Right lobe of liver (tissue), 6 donors: ENCODE measurements at places on chromosomes 3 and 15. TPM values are rescaled to one million over a fixed set of nuclear protein-coding genes. Genes with fewer than 3 reads are reported as not detected.

PP2D1 gene
- not detected for total RNA-seq

CNTN3 gene
- total RNA-seq: 6.0 TPM

LINGO1 gene
- 0.39 TPM for total RNA-seq

CD200 gene
- 0.25 TPM for total RNA-seq

DNA sequence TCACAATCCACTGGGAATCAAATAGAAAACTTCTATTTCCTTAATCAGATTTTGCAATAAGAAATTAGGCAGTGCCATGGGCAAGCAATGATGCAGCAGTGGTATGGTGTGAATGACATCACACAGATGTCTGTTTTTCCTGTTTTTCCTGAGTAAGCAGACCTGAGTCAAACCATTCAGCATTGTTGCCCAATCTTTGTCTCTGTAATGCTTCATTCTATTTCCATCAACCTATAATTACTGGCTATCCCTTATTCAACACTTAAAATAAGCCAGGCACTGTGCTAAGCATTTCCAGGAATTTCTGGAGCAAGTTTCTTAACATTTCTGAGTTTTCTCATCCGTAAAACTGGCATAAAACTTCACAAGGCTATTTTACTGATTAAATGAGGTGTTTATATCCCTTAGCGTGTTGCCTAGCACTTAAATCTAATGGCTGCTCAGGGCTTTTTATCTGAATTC lies 11.3 kb upstream of the OXSR1 start:
- no peak for DNase-seq

DNA sequence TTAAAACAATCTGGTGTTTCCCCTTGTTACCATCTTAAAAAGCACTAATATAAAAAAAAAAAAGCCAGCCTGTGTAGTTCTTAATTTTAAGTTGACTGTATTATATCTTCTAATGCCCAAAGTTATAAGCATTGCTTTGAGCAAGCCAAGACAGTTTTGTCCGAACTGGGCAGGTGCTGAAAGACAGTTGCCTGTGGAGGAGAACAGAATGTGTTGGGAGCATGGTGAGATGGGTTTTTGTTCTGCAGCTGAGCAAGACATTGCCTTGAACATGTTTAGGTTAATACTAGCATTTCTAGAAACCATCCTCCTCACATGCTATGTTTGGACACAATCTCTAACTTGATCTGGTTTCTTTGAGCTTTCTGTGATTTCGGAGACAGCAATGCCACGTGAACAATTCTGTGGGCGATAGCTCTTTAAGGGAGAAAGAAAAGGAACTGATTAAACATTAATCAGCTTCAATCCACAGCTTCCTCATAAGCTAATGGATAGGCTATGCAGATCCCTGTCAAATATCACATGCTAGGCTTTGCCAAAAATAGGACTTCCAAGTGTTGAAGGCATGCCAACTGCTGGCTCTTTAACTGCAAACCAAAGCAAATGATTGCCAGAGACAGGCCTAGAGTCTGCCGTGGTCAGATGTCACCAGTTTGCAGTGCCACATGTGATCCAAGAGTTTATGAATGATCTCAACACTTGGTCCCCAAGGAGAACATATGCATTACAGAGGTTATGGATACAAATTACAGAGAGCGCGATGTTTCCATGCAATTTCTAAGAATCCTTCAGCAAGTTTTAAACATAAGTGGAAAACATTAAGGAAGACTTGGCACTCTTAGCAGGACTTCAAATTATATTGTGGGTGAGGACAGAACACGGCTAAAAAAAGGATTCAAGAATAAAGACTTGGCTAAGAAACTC lies 428.1 kb downstream of the ROBO2 start:
- peak; percentile 85 for DNase-seq

GRCh38 chr3:151638555-151639417 lies 94.9 kb upstream of the AADACL2 start:
- DNase-seq: no peak

GRCh38 chr15:37572401-37572800 lies 362.0 kb upstream of the TMCO5A start:
- no peak for DNase-seq

GRCh38 chr15:36960947-36961227 lies 139.5 kb downstream of the MEIS2 start:
- DNase-seq: no peak

- no peak for DNase-seq
Observed at GRCh38 chr15:87527416-87527815, 729.1 kb downstream of the NTRK3 start.

DNA sequence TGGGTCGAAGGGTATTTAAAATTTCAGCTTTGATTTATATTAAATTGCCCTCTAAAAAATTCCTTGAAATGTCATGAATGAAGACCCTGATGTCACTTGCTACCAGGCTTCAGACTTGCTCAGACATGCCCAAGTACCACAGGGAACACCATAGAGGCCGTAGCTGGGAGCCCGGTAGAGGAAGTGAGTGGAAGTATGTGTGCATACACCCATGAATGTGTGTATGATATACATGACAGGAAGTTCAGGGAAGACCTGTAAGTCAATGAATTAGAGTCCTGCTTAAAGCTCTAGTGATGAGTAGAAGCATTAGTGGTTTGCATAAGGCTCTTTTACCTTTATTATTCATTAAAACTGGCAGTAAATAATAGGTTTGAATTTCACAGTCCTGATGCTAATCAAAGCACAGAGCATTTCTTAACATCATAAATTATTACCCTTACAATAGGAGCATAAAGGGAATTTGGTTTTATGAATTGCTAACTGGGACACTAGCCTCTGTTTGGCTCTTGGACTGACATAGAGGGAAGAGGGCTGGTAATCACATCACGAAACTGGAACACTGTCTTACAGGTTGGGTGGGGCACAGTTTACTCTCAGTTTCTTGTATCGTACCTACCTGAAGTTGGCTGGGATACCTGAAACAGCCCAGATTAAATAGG lies 144.4 kb downstream of the CHST2 start:
- DNase-seq: no peak

DNA sequence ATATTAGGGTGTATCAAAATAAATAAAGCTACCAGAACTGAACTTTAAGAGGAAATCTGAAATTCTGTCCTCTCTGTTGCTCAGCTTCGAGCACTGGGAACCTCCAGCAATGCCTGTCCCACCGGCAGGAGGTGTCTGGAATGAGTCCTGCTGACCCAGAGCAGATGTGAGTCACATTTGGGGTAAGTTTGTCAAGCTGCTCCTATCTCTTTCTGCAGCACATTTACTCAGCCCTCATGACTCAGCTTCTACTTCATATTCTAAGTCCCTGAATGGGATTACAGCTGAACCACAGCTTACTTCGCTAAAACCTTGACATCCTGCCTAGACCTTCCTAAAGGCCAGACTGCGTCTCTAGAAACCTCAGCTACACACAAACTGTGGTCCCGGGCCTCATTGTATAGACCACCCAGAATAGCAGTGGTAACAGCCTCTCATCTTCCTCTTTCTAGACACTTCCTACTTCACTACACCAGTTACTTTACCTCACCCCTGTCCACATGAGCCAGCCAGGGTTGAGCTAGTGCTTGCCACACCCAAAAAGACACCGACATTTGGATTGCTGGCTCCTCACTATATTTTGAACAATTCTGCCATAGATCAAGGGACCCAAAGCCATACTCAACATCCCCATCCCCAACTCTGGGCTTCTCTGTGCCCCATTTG lies 109.6 kb upstream of the TMCO5A start:
- no peak for DNase-seq

DNA sequence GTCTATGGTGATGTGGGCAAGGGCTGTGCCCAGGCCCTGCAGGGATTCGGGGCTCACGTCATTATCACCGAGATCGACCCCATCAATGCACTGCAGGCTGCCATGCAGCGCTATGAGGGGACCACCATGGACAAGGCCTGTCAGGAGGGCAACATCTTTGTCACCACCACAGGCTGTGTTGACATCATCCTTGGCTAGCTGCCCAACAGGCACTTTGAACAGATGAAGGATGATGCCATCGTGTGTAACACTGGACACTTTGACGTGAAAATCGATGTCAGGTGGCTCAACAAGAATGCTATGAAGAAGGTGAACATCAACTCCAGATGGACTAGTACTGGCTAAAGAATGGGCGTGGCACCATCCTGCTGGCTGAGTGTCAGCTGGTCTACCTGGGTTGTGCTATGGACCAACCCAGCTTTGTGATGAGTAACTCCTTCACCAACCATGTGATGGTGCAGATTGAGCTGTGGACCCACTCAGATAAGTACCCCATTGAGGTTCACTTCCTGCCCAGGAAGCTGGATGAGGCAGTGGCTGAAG lies 6.1 kb upstream of the USP8 start:
- no peak for DNase-seq

- DNase-seq: no peak
Observed at GRCh38 chr15:65906396-65906795, 37.1 kb downstream of the RAB11A start.

DNA sequence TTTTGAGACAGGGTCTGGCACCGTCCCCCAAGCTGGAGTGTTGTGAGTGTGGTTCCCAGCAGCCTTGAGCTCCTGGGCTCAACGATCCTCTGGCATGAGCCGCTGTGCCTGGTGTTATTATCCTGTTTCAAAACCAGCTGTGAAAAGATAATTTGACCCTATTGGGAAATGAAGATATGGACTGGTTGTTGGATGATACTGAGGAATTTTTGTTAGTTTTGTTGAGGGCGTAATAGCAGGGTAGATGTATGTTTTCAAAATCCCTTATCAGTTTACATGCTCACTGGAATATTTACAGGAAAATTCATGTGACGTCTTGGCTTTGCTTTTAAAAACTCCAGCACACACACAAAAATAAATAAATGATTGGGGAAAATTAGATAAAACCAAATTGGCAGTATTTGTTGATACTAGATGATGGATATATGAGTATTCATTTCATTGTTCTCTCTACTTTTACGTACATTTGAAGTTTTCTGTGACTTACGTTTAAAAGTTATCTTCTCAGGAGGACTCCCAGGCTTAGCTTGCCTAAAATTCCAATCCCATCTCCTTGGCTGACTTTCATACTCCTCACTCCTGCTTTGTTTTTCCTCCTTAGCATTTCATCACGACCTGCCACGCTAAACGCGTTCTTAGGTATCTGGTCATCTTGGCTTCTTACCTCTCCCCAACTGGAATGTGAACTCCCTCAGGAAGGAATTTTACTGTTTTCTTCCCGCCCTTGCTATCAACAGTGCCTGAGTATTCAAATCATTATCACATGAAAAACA lies 56.8 kb upstream of the TFRC start:
- no peak for DNase-seq

GRCh38 chr15:27222479-27222878 lies 251.5 kb downstream of the GABRG3 start:
- DNase-seq: no peak

DNA sequence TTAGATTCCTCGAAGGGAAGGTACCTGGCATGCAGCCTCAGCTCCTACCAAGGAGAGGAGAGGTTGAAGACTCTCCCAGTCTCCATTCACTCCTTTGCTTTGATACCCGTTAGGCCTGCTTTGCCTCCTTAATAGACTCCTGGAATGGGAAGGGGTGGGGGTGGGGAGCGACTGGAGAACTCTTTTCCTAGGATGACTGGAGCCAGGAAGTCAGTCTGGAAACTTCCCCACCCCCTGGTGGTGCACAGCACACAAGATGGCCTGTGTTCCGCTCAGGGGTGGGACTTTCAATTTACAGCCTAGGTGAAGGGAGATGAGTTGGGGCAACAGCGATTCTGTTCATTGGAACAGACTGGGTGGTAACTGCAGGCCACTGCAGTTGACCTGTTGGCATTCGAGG lies 21.4 kb upstream of the CELF6 start:
- no peak for DNase-seq
